Left forelimb (tissue), 1 donor: ENCODE measurements at places on chromosomes 6 and 20.
A peak's percentile ranks its signal among the peaks of the same experiment; 100 is the strongest.

DNA sequence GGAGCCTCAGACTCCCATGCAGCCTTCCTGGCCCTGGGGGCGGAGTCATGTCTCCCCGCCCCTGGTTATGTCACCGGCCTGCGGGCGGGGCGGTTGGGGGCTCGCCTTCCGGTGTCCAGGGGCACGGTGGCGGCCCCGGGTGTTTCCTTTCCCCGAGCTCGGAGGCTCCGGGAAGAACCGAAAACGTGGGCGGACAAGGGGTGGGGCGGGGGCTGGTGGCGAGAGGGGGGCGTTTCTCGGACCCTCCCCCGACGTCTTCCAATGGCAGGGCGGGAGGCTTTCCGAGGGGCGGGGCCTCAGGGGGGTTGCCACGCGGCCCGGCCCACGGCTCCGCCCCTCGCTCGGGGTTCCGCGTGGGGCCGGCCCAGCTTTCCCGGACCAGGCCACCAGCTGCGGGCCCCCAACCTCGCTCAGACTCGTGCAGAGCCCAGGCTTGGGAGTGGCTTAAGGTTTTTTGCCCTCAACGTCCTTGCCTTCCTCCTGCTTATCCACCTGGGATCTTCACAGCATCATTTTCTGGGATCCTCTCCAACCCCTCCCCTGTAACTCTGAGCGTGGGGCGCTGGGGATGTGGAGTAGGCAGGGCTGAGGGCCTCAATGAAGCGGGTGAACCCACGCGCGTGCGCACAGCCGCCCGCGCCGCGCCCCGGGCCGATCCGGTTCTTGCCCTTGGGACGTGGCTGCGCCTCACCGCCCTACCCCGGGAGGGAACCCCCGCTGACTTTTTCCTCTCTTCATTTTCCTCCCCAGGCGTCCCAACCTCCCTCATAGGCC, 2.1 kb upstream of the NRN1 start:
- DNase-seq = peak; percentile 94

GRCh38 chr6:34226731-34227586, 9.7 kb upstream of the HMGA1 start:
- no peak for DNase-seq

DNA sequence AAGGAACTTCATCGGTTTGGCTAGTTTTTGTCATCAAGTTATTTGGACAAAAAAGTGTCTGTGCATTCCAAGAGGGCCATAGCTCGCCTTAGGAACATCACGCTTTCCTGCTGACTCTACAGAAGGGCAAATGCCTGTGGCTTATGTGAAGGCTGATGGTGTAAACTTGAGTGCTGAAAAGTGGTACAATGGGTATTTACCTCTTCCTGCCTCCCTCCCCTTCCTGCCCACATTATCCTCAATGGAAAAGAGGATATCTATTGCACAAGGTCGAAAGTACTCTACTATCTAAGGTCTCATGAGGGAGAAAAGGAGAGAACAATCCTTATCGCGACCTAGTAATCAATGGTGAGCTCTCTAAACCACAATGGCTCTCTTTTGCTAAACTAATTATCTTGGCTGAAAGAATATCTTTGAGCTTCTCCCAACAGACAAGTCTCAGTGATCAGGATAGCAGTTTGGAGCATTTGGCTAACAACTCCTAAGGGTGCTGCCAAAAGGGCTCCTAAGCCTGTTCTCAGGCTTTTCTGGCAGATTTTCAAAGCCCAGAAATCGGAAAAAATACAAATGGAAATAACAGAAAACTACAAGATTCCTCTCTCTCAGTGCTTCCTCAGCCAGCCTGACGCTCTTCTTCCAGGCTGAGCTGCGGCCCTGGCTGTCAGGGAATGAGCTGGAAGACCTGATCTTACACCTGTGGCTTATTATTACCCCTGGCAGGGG, 42.6 kb upstream of the ENPP1 start:
- DNase-seq = no peak

GRCh38 chr6:157946053-157946617, 35.5 kb upstream of the SYNJ2 start:
- DNase-seq = no peak

DNA sequence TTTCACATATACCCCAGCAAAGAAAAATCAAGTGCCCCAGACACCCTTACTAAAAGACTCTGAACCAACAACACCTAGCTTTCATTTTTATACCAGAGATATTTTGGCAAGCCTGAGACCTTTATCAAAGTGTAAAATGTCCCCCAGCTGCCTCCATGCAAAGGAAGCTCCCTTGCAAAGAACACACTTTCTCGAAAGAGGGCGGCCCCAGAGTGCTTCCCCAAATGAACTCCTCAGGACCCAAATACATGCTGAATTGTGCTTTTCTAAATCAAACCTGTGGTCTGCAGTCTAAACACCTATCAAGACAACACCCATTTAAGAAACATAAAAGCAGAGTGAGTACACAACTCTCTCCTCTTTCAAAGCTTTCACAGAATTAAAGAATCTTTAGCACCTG, 490 bp downstream of the IPCEF1 start:
- DNase-seq = no peak

GRCh38 chr6:14120546-14120945, 3.0 kb downstream of the CD83 start:
- no peak for DNase-seq

DNA sequence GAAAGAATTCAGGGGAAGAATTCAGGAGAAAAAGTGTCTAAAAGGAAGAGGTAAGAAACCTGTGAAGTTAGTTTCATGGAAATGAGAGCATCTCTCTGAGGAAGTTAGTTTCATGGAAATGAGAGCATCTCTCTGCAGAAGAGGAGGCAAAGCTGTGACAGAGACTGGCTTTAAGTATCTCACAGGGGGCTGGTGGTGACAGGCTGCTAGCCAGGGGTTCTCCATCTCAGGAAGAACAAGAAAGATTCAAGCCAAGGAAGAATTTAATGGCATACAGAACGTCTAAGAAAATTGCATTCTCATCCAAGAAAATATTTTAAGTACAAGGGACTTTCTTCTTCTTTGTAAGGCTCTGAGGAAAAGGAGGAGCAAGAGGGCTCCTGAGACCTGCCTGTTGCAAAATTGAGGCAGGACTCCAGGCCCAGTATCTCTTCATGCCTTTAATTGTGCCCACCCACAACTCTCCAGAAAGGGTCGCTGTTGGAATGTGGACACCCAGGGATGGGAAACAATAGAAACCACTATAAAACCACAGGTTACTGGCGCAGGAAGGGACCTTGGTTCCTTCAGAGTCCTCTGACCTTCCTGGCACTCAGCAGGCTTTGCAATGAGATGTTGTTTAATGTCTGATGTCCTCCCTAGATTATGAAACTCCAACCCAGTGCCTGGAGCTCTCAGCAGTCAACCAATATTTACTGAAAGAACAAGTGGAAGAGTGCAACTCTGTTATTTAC, 136.8 kb downstream of the FNDC1 start:
- DNase-seq = no peak

- DNase-seq = no peak
These were observed 22.0 kb downstream of the SPDEF start for GRCh38 chr6:34534146-34534545.

DNA sequence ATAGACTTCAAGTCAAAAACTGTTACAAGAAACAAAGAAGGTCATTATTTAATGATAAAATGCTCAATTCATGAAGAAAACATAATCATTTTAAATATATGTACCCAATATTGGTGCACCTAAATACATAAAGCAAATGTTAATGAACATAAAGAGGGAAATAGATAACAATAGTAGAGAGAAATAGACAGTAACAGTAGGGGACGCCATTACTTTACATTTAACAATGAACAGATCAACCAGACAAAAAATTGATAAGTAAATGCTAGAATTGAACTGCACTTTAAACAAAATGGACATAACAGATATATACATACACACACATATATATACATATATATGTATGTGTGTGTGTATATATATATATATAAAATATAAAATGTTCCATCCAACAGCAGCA, 37.4 kb downstream of the IL22RA2 start:
- DNase-seq = no peak

GRCh38 chr6:34929241-34929978, 40.4 kb downstream of the ANKS1A start:
- DNase-seq = no peak

DNA sequence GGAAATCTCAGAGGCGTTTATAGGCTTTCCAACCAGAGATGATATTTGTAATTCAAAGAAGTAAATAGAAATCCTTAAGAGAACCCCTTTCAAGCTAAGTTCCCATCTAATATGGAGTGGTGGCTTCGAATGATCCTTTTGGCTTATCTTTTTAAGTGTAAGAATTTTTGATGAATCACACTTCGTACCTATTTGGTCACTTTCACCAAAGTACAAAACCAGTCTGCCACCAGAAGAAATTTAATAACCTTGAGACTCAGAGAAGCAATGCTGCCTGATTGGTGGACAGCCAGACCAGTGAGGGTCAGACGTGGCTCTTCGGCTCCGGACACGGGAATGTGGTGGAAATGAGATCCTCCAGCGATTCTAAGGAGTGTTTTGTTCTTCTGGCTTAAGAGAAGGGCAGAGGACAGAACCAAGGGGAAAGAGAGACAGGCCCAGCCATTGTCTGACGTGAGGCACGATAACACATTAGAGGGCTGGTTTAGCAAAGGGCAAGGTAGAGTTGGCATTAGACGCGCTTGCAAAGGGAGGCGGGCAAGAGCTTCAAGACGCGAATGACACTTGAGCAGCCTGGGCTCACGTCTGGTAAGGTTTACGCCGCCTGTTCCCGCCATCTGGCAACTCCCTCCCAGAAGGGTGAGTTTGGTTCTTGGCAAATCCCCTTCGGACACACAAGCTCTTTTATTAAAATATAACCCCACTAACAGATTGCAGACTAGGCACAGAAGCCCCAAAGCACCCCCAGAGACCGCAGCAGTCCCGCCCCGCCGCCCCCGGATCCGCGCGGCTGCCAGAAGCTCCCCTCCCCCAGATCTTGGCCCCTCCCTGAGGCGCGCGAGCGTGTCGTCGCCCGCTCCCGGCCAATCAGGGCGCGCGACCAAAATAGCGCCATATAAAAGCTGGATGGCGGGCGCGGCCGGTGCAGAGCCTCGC, 50.0 kb upstream of the EZR start:
- peak; percentile 92 for DNase-seq

GRCh38 chr20:536426-537010, 7.1 kb downstream of the CSNK2A1 start:
- DNase-seq = no peak

GRCh38 chr6:105398859-105399258, 4.0 kb downstream of the PREP start:
- no peak for DNase-seq

DNA sequence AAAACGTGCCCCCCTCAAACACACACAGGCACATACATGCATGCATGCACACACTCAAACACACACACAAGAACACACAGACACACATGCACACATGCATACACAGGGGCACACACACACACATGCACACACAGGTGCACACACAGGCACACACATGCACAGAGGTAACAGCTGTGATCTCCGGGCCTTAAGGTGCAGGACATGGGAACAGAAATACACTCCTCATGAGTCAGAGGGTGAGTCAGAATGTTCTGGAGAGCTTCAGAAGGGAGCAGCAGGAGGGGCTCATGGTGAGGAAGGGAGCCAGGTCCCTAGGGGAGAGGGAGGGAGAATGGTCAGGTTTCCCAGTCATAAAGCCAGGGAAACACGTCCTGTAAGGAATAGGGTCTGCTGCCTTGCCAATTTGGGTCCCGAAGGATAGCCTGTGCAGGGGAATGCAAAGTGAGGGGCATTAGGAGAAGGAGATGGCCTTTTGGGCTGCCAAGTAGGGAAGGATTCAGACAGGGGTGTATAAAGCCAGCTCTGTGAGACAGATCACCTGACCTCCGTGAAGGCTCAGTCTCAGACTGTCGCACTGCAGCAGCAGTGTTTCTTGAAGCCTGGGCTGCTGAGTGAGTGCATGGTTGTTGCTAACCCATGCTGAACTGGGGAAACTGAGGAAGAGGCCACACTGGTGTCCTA, 123.9 kb downstream of the MAFB start:
- DNase-seq = no peak

GRCh38 chr20:56420940-56421688, 9.1 kb downstream of the CASS4 start:
- DNase-seq = no peak

GRCh38 chr20:19977373-19977770, 39.8 kb upstream of the NAA20 start:
- DNase-seq = no peak

- DNase-seq = no peak
These were observed 598 bp upstream of the SOX4 start for GRCh38 chr6:21592953-21593352.

GRCh38 chr6:11094941-11095340, 1.3 kb downstream of the SMIM13 start:
- no peak for DNase-seq

- DNase-seq = no peak
These were observed 148.7 kb downstream of the CD83 start for GRCh38 chr6:14266266-14266665.

- DNase-seq = no peak
These were observed 358.1 kb downstream of the RNGTT start for GRCh38 chr6:88605271-88605670.

DNA sequence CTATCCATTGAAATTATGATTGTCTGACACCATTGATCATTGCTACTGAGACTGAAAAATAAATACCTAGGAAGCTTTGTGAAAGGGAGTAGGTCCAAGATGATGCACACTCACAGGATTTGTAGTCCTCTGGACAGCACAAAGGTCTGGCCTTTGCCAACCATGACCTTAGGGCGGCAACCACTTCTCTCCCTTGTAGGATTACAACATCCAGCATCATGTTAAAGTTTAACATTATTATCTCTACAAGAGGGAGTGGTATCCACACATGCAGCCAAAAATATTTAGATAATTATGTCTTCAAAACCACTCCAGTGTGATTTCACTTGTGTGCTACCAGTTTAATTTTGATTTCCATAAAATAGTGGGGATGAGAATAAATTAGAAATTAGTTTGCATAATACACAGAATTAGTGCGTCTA, 51.1 kb upstream of the NHSL1 start:
- no peak for DNase-seq
